ENCODE measurements at places on chromosomes 16 and 17. TPM values are rescaled to one million over a fixed set of nuclear protein-coding genes. Genes with fewer than 3 reads are reported as not detected.

Gene CYGB
- polyA plus RNA-seq: 1.1 TPM

Gene TEX14
- 0.08 TPM for polyA plus RNA-seq

GRCh38 chr17:62051053-62051452 lies 14.0 kb downstream of the MED13 start:
- no peak for DNase-seq

GRCh38 chr17:67137026-67137370 lies 92.6 kb downstream of the CACNG1 start:
- DNase-seq: no peak

Gene OSGIN1
- 39.1 TPM for polyA plus RNA-seq
